ENCODE measurements at places on chromosomes 7 and 10.

DNA sequence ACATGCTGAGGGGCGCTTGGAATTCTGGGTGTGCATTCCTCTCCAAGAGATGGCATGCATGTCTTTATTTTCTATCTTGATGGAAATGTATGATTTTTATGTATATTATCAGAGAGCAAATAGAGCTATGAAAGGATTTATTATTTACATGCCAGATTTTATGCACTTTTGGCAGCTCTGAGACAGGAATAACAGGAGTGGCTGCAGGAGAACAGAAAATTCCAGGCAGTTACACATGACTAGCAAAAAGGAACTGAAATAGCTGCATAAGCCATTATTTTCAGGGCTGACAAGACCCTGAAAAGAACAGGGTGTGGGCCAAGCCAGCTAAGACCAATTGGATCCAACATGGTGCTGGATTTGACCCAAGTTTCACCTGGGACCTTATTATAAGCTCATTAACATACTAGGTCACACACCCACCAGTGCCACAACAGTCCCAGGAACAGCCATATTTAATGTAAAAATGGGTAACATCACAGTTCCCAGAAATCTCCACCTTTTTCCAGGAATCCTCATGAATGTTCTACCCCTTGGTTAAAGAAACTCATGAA lies 43.2 kb upstream of the ACSL5 start:
- DNase-seq = no peak

DNA sequence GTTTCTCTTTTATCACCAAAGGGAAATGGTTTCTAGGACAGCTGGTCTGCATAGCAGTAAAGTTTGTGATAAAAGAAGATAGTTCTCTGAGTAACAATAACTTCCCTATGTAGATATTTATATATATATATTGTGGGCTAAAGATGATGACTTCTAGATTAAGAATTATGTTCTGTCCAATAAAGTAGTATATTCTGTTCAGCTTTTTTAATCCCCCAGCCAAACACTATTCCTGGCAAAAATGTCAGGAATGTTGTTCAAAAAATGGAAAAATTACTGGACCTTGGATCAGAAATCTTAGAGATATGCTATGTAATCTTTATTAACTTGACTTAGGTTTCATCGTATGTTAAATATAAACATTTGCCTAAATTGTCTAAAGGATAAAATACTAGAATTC lies 136.3 kb upstream of the GNAI1 start:
- DNase-seq = no peak

DNA sequence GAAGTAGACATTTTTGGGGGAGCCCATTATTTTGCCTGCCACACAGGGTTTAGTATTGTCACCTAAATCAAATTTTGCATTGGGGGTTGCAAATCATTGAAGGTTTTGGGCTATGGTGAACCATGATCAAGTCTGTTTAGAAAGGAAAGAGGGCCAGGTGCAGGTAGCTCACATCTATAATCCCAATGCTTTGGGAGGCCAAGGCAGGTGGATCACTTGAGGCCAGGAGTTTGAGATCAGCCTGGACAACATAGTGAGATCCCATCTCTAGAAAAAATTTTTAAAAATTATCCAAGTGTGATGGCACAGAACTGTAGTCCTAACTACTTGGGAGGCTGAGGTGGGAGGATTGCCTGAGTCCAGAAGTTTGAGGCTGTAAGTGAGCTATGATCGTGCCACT lies 31.2 kb downstream of the KAT6B start:
- DNase-seq = no peak

DNA sequence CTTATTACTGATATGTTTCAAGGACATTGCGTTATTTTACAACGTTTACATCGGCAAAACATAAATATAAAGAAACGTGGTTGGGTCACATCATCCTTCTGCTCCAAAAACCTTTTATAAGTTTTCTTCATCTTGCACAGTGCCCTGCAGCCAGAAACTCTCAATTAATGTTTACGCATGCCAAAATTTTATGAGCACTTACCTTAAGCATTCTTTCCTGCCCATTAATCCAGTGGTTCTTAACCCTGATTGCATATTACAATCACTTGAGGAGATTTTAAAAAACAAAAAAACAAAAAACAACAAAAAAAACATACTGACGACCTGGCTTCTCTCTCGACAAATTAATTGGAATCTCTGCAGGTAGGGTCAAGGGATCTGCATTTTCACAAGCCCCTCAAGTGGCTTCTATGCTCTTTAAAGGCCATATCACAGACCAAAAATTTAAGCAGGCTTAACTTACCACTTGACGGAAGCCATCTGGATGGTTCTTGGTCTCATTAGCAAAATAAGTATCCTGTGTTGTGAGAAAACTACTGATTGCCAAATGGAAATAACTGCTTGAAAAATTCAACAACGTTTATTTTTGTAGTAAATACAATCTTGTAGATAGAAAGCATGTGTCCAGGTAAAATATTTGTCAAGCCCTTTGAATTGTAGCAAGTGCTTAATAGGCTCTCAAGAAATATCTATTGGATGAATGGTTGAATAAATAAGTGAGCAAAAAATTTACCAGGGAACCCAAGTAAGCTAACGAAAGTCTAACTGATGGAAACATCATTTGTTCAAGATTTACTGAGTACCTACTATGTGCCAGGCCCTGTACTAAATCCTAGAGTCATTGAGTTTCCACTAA lies 30.9 kb upstream of the SLC16A12 start:
- no peak for DNase-seq

DNA sequence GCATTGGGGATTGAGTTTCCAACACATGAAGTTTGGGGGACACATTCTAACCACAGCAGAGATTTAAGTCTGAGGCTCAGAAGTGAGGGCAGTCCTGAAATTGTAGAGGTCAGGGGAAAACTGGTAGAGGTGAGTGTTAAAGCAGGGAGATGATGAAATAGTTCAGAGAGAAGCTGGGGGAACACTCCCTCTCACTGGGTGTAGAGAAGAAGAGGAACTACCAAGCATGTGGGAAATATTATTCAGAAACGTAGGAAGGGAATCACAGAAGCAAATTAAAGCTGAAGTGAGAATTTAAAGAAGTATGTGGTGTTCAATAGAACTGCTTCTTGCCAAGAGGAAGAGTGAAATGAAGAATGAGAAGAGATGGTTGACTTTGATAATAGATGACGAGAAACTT lies 121.5 kb upstream of the FAM3C start:
- DNase-seq = no peak

- DNase-seq = no peak
Measured at GRCh38 chr10:98582363-98582762, 135.6 kb upstream of the HPS1 start.

DNA sequence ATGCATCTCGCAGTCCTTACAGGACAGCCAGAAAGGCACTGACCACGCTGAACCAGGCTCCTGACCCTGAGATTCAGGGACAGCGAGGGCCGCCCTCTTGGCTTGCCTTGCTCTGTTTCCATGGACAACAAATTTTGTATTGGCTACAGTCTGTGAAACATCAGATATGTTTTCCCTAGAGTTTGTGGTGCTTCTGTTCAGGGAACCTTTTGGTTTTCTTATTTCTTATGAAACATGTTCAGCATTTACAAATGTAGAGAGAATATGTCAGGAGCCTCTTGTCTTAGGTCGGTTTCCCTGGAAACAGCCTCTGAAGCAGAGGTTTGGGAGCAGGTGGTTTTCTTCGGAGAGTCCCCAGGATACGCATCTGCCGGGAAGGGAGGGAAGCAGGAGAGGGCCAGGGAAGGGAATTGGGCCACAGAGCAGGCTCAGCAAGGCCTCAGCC lies 260.1 kb downstream of the CCDC3 start:
- DNase-seq = no peak

DNA sequence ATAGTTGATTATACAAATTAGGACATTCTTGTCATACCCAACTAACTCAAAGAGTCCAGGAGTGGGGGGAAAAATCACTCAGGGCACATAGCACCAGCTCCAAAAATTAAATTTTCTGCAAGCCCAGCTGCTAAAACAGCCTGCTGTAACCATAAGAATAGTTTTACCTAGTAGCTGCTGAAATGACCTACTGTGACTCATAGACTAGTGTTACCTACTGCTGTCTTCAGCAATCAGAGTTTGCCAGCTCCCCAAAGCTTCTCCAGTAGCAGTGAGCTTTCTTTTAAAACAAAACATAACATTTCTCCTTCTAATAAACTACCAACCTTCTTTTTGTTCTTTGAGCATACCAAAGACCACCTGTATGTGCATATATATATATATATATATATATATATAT lies 4.2 kb upstream of the ARHGAP12 start:
- no peak for DNase-seq

- DNase-seq = no peak
Measured at GRCh38 chr10:51524041-51524440, 175.4 kb downstream of the CSTF2T start.

DNA sequence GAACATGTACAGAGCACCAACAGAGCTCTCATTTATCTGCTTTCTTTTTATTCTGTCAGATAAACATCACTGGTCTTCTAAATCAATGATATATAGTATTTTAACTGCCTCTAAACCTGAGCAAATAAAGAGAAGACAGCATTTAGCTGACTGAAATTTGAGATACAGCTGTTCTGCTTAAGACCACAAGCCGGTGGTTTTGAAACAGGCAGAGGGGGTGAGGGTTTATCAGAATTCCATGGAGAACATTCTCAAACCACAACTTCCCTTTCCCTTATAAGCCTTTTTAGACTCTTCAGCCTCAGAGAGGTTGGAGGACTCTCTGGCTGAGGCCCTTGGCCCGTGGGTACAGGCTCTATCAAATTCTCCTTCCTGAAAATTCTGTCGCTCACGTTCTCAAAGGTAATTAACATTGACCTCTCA lies 87.4 kb upstream of the RSU1 start:
- peak; percentile 39 for DNase-seq

DNA sequence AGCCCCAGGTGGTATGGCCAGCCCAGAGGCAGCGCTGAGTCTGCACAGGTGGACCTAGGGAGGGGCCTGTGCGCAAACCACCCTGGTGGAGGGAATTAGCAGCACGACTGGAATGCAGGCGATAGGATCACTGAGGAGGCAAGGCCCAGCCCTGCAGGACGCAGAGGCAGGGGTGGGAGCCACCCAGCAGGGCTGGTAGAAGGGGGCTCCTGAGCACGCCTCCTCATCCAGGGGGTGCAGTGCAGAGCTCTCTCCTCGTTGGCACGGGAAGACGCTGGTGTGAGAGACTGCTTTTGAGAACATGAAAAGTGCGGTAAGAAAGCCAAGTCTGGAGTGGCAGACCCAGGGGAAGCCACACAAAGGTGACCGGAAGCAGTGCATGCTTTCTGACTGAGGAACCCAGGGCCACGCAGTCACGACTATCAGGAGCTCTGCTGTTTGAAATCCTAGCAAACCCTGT lies 6.0 kb downstream of the FXYD4 start:
- DNase-seq = no peak

GRCh38 chr7:150432915-150433892 lies 17.2 kb upstream of the GIMAP8 start:
- no peak for DNase-seq

- no peak for DNase-seq
Measured at GRCh38 chr10:114683593-114683992, 25.5 kb upstream of the ABLIM1 start.

GRCh38 chr10:74097776-74098175 lies 52.9 kb downstream of the AP3M1 start:
- no peak for DNase-seq

DNA sequence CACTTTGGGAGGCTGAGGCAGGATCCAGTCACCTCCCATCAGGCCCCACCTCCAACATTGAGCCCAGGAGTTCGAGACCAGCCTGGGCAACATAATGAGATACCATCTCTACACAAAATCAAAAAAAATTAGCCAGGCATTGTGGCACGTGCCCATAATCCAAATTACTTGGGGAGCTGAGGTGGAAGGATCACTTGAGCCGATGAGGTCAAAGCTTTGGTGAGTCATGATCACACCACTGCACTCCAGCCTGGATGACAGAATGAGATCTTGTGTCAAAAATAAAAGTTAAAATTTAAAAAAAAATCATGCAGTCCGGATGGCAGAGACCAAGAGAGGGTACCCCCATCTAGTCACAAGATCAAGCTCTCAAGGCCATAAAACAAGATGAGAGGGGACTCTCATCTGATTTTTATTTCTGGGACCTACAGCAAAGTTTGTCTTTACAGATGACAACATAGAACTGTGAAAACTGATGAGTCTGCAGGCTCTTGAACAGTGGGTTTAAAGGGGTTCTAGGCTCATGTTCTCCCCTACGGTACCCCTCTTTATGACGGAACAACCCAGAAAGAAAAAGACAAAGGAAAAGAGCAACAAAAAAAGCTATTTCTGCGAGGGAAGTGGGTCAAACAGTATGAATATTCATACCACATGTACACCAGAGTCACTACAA lies 28.9 kb upstream of the CREB3L2 start:
- DNase-seq = no peak

- peak; percentile 7 for DNase-seq
Measured at GRCh38 chr7:79820387-79820786, 314.2 kb upstream of the GNAI1 start.

DNA sequence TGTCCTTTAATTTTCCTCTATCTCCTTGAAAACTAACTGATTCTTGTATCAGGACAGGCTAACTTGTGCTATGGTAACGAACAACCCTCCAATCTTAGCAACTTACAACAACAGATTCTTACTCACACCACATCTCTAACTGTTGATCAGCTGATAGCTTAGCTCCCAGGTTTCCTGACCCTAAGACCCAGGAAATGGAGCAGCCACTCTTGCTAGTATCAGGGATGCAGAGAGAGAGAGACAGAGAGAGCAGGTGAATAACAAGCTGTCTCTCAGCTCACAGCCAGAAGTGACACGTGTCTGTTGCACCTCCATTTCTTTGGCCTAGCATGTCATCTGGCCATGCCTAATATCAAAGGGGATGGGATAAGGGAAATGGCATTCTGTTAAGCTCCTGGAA lies 1289.0 kb upstream of the AUTS2 start:
- no peak for DNase-seq

- no peak for DNase-seq
Measured at GRCh38 chr10:114228156-114228555, 10.9 kb upstream of the VWA2 start.

GRCh38 chr10:71396711-71397295 lies at the start of gene CDH23:
CDH23 (plus strand) TSS chr10:71396920; CDS start chr10:71439832, 42,912 bp downstream.
- no peak for DNase-seq

DNA sequence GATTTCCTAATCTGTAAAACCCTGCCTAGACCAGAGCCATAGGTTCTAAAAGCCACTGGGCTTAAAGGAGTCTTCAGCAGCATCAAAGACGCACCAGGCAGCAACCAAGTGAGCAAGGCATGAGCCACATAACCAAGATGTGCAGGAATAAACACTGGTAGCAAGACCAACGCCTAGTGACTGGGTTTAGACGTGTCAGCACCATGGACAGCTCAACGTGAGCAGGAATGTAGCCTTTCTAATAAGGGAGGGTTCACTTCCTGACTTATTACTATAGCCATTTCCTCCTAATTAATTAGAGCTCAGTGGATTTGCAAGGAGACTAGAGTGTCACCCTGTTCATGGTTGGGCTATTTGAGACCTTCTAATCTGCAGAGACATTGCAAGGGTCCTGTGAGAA lies 223.7 kb downstream of the LHFPL3 start:
- DNase-seq = no peak
